COR-L47 (cell line): ENCODE measurements at places on chromosomes 2 and 18.

DNA sequence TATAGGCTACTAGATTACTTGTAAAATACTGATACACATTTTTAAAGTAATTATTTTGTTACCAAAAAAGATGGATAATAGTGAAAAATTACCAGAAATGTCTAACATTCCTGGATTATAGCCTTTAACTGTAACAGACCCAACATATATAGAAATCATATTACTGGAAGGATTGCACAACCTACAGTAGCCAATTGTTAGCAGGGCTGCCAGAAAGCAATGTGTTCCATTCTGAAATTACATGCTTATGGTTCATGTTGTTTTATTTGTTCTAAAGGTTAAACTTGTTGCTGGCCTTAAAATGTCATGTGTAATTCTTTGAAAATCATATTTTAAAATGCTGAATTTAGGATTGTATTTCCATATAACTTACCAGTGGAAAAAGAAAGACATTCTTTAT, 793.6 kb upstream of the ACVR2A start:
- no peak for DNase-seq

DNA sequence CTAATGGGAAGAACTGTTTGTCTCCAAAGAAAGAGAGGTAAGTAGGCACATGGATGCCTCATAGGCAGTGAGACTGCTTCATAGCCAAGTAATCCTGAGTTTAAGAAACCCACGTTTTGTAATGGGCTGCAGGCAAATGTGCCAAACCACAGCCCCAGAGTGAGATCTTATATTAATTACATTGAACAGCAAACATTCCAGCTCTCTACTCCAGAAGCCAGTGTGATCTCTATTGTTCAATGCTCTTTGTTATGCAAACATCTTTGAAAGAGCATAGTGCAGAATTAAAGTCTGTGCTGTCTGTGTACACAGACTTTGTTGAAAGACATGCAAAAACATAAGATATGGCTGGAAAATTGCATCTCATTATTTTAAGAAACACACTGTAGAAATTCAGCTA, 720.8 kb upstream of the REG3G start:
- DNase-seq, result no peak

GRCh38 chr2:238850091-238850490, 2.2 kb downstream of the TWIST2 start:
- no peak for DNase-seq

GRCh38 chr2:132811148-132811915, 141.3 kb upstream of the LYPD1 start:
- DNase-seq, result no peak

GRCh38 chr2:100801402-100801801, 18.5 kb upstream of the NPAS2 start:
- DNase-seq, result no peak

DNA sequence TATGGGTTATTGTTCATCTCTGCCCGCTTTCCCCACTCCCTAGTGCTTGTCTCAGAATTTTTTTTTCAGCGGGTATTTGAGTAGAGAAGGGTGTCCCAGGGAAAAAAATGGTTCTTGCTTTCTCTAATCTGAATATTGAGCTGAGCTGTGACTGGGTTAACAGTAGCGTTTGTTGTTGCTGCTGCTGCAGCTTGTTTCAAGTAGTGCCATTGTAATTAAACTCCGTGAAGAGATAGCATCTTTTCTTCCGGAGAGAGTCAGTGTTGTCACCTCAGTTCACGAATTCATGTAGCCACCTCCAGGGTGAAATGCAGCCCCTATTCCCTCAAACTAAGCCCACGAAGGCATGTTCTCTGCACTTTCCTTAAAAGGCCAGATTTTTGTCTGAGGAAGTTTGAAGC, 1.5 kb upstream of the AAK1 start:
- no peak for DNase-seq

DNA sequence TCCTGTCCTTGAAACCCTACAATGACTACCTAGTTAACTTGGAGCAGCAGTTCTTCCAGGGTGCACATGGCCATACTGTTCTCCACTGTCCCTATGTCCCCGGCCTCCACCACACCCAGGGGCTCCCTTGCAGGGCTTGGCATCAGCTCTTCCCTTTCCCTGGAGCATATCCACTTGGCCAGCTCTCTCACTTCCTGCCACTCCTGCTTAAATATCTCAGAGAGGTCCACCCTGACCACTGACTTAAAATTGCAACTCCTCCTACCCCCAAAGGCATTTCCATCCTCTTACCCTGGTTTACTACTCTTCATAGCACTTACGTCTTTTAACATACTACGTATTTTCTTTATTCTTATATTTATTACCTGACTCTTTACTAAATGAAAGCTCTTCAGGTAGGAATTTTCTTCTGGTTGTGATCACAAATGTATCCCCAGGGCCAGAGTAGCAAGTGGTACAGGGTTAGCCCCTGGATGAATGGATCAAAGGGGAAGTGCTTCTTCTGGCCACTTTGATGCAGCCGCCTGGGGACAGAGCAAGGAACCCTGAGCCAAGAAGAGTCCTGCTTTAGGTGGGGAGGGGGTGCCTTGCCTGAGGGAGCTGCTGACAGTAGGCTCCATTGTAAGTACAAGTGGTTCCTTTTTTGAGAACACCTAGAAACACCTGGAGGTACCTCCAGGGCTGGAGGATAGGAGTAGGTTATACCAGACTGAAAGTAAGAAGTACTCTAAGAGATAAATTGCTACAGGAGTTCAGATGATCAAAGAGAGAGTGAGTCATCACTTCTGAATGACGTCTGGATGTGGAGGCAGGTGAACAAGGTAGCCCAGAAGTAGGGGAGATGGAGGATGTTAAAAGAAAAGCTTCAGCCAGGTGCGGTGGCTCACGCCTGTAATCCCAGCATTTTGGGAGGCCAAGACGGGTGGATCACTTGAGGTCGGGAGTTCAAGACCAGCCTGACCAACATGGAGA, 82.2 kb downstream of the SOCS6 start:
- DNase-seq, result no peak

DNA sequence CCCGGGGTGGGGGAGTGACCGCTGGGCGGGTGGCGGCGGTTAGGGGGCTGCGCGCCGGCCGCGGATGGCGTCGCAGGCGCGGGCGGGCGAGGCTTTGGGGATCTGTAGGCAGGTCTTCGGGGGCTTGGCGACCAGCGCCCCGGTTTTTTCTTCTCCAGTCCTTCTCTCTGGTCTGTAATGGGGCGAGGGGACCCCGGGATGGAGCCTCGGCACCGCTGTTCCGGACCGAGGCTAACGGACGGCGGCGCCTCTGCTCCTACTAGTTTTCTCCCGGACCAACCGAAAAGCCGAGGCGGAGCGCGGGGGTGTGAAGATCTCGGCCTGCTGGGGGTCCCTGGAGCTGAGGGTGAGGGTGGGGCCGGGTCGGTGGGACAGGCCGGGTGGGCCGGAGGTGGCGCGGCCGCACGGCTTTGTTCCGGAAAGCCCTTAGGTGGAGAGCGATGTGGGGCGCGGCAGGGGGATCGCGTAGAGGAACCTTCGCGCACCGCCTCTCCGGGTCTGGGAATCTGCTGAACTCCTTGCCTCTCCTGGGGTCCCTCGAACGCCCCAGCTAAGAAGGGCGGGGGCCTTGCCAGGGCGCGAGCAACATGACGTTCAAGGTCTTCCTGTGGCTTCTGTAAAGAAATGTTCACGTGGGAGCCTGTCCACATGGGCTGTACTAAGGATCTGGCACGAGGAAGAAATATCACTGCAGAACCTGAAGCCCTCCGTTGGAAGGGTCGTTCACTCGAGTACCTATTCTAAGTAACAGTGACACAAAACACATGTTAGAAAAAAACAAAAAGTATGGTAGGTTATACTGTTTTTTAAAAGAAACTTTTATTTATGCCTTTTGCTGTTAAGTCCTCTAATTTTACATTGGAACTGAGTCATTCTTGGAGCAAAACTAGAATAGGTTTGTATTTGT, 861 bp downstream of the SLC39A10 start:
- peak; percentile 31 for DNase-seq

DNA sequence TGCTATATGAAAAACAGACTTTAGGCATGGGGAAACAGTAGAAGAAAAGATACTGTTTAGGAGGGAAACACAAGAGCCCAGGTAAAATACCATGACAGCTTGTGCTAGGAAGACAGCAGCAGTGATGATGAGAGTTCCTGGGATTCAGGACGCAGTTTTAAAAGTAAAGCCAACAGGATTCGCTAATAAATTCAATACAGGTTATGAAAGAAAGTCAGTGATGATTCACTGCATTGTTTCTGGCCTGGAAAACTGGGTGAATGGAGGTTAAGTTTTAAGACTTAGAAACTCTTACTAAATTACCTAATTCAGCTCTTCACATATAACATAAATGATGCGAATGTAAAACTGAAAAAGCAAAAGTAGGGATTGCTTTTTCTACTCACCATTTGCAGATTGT, 27.9 kb upstream of the RNU4ATAC start:
- no peak for DNase-seq

GRCh38 chr18:59056706-59057492, 82.8 kb upstream of the SEC11C start:
- peak; percentile 73 for DNase-seq

- no peak for DNase-seq
These were observed 6.1 kb downstream of the PPP4R1 start for GRCh38 chr18:9608298-9608697.

DNA sequence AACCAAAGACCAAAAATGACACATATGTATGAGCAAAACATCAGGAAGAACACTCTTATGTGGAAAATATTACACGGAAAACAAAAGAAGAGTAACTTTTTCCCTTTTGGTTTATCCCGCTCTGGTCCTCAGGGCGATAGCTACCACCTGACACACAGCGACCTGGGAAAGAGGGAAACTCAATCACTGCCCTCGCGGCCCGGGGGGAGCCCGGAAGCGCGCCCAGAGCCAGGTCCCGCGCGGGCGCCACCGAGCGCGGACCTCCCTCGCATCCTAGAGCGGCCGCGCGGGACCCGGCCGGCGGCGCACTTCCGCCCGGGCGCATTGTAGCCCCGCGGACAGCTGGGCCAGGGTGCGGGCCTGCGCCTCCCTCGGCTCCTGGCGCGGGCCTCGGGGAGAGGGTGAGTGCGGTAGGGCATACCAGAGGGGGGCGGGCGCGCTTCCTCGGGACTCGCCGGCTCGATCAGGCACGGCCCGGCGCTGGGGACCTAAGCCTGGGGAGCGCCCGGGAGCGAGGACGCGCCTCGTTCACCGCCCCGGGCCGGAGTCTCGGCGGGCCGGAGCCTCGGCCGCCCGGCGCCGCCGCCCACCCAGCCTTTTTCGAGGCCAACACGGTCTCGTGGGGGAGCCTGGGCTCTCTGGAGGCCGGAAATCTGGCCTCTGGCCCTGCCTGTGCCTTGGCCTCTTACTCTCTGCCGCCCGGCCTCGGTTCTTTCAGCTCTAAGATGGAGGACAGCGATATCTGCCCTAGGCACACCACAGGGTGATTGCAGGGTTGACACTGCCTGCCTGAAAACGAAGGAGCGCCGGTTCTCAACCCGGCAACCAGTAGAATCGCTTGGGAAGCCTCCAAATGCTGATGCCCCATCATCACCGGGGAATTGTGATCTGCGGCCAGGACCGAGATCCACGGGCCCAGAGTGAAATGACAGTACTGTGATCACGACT, at the start of gene ELAC1:
Gene ELAC1 (plus strand): TSS at position 327 of the 948 bp plus-strand sequence. CDS start 6,365 bp downstream, outside the sequence.
- peak; percentile 90 for DNase-seq

- DNase-seq, result no peak
These were observed 11.9 kb upstream of the NEURL3 start for GRCh38 chr2:96517079-96517478.

DNA sequence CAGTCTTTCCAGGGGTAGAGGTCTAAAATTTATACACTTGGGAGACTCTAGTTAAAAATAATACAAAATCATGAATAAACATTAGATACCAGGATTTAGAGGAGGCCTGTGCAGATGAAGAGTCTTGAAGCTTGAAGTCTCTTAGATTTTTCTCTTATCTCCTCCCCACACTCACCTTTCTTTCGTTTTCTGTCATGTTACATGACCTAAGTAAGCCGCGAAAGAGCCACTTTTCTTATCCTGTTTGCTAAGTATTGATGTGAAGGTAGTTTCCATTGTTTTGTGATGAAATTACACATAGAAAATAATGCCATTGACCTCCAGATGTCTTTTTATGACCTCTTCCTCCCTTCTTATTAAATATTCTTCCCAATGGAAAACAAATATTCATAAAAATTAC, 367.8 kb downstream of the LRRTM1 start:
- no peak for DNase-seq

DNA sequence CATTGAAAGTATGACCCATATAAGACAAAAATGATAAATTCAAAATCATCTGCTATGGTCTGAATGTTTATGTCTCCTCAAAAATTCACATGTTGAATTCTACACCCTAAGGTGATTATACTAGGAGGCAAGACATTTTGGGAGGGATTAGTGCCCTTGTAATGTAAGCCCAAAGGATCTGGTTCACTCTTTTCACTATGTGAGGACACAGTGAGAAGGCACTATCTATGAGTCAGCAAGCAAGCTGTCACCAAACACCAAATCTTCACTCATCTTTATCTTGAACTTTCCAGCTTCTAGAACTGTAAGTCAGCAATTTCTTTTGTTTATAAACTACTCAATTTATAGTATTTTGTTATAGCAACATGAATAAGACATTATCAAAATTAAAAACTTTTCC, 284.7 kb upstream of the ZC3H15 start:
- DNase-seq, result no peak

DNA sequence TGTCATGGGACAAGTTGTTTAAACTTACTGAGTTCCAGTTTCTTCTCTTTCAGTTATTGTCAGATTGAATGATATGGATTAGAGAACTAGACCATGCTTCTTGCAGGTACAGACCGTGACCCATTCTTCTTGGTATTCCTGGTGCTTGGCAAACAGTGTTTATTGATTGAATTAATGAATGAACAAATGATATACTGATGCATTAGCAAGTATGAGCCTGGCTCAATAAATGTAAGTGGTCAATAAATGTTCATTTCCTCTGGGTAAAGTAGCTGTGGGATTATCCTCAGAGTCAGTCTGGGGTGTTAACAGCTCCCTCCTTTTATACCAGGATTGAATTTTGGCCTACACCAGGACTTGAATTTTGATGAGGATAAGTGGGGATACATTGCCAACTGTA, 160.2 kb downstream of the ZEB2 start:
- no peak for DNase-seq

DNA sequence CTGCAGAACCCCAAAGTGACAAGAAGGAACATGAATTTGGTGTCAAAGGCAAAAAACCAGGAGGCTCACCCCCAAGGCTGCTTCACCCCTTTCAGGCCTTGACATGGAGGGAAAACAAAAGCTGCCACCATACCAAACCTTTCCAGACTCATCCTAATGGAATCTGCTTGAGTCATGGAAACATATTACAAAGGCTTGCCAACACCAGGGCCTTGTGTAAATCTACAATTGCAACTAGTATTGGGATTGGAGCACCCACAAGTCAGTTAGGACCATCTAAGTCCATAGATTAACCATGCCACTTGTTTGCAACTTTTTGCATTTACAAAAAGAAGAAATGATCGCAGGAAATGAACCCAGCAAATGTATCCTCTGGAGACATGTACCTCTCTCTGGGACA, 297.6 kb downstream of the CDCA7 start:
- DNase-seq, result no peak

DNA sequence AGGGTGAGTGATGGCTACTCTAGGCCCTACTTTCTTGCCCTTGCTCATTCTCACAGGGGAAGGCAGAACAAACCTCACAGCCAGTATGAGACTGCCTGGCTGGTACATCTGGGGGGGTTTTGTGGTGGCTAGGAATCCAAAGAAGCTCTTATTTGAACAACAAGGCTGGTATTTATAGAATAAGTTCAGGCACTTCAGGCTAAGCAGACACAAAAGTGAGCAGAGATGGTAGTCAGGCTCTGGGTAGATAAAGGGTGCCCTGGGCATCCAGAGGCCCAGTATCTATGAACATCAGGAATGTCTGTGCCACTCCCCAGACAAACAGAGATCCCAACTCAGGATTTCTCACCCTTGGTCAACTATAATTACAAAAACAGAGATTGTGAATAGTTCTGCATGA, 57.2 kb upstream of the RTN4 start:
- no peak for DNase-seq

- no peak for DNase-seq
These were observed 42.5 kb downstream of the PSD4 start for GRCh38 chr2:113216321-113216720.
